Progenitor cell of endocrine pancreas (in vitro differentiated cells): ENCODE measurements at places on chromosomes 2 and 18.
A peak's percentile ranks its signal among the peaks of the same experiment; 100 is the strongest.

- DNase-seq = no peak
Observed at GRCh38 chr18:22189449-22190166, 20.2 kb downstream of the GATA6 start.

- no peak for DNase-seq
Observed at GRCh38 chr2:14039134-14039533, 593.4 kb upstream of the LRATD1 start.

GRCh38 chr2:18272148-18272494 lies 288.3 kb downstream of the RDH14 start:
- no peak for DNase-seq

DNA sequence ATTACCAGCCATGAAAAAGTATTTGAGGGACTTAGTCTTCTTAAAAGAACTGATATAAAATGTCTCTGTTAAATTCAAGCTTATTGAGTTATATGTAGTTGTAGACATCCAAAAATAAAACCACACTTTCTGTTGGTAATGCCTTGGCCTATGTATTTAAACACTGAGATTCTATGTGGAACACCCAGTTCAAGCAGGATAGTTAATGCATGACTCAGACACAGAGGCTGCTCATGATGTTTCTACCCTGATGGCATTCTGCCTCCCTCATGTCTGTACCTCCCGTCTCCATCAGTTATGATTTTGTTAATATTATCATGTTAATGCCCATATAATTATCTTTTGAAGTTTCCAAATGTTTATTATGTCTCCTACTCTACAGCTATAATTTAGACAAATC lies 164.5 kb downstream of the XIRP2 start:
- DNase-seq = no peak

DNA sequence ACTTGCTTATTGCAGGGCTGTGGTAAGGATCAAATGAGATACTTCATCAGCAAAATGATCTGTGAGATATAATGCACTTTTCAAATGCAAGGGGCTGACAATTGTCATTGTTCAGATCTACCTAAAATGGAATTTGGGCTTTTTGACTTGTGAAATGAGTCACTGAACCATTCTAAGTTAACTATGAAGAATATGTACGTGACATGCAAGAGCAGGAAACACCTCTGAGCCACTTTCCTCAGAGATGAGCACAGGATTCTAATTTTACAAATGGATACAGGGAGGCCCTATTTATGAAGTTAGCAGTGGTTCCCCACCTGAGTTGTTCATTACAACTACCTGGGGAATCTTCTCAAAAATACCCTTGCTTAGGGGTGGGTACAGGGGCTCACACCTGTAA lies 26.7 kb downstream of the CTLA4 start:
- DNase-seq = no peak

GRCh38 chr2:234138836-234139235 lies 88.3 kb downstream of the SPP2 start:
- DNase-seq = no peak

DNA sequence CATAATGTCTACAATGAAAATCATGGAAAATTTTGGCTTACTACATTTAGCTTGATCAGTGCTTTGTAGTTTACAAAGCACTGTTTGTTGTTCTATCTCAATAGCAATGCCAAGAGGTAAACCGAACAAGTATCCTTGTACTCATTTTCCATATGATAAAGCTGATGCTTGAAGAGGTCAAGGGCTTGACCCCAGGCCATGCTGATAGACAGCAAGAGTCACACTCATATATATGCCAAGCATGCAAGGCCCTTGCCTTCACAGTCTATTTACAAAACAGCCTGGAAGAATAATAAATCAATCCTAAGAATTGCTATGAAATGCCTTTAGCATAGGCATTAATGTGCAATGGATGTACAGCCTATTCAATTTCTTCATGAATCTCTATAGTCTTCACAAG lies 71.8 kb downstream of the SLC8A1 start:
- no peak for DNase-seq

DNA sequence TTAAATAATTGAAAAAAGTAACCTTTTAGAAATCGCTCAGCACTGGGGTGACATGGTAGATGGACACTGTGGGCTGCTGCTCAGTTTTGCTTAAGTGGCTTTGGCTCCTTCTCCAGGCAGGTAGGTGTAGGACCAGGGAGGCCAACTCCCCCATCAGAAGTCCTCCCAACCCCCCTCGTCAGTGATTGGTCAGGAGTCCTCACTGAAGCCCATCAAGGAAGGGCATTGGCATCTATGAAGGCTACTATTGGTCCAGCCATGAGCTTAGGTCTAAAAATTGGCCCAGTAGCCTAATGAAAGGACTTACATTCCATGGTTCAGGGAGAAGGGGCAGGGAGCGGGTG lies 34.7 kb downstream of the ST3GAL5 start:
- no peak for DNase-seq

DNA sequence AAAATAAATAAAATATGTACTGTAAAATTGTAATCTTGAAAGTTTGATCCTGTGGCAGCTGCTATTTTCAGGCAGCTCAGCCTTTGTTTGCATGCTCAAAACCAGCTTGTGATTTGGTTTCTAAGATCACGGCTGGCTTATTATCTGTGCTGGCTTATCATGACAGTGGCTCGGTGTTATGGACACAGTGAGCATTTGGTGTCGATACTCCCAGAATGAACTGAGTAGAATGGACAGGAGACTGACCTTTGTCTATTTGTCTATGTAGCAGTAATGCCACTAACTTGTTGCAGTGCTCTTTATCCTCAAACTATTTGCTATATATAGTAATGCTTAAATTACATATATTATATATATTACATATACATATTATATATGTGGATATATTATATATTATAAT lies 58.8 kb downstream of the NEDD4L start:
- no peak for DNase-seq

GRCh38 chr2:181430406-181431118 lies 26.6 kb upstream of the ITGA4 start:
- DNase-seq = no peak

DNA sequence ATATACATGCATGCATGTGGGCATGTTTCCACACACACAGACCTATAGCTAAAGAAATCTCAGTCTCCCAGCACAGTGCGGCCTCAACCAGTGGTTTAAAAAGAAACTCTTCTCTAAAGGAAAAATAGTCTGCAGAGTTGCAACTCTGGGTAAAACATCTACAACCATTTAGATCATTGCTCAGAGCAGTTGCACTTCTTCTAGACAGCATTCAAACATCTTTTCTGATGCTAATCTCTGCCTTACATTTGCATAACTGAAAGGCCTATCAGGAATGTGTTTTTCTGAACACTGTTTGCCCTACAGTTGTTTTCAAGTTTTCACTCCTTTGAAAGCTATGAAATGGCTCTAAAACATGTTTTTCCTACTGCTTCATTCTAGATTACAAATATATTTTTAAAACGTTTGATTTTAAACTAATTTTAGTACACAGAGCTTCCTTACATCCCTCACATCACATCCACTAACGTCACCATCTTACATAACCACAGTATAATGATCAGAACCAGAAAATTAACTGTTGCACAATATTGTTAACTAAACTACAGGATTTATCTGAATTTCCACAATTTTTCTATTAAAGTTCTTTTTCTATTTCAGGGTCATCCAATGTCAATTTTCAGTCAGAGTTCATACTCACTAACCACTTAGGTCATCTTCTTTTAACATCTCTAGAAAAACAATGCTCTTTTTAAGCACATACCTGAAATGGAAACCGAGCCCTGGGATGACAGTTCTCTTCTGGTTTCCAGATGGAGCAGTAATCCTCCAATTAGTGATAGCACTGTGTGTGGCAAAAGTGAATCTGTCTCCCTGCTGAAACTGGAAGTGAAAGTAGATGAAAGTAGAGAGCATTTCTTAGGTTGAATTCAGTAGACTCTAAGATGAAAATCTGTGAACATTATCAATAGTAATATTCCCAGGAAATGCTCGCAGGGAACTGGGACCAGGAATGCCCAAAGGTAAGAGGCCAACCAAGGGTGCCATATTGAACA lies 501.6 kb upstream of the GCFC2 start:
- no peak for DNase-seq

DNA sequence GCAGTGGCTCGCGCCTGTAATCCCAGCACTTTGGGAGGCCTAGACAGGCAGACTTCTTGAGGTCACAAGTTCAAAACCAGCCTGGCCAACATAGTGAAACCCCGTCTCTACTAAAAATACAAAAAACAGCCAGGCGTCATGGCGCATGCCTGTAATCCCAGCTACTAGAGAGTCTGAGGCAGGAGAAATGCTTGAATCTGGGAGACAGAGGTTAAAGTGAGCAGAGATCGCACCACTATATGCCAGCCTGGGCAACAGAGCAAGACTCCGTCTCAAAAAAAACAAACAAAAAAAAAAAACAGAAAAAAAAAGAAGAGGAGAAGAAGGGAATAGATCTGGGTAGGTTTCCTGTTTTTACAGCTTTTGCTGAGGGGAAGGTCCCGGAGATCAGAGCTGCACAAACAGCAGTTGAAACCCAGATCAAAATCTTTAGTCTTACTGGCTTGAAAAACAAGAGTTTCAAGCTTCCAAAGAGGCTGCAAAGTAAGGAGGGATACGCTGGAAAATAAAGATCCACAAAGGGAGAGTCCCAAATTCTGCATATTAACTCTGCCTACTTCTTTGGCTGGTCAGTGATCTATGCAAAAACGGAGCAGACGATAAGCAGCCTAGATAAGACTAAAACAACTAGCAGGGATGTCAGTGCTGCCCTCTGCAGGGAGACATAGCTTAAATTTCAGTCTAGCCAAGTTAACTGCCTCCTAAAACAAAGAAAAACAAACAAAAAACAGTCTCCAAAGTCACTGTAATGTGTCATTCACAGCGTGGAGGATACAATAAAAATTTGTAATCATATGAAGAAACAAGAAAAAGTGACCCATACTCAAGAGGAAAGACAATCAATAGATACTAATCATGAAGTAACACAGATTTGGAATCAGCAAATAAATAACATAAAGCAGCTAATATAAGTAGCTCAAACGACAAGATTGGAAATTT lies 74.1 kb downstream of the TLK1 start:
- DNase-seq = no peak

DNA sequence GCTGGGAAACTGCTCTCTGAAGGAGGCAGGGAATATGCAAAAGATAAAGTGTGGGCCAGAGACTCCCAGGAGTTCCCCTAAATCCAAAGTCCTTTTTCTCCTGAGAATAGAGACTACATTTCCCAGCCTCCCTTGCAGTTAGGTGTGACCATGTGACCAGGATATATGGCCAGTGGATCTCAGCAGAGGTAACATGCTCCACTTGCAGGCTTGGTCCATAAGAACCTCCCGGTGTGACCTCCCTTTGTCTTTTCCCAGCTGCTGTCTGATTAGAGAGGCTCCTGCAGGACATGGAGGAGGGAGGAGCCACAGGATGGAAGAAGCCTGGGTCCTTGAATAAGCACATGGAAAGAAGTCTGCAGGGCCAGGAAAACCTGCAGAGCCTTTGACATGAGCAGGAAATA lies 76.2 kb downstream of the TGFA start:
- DNase-seq = no peak

DNA sequence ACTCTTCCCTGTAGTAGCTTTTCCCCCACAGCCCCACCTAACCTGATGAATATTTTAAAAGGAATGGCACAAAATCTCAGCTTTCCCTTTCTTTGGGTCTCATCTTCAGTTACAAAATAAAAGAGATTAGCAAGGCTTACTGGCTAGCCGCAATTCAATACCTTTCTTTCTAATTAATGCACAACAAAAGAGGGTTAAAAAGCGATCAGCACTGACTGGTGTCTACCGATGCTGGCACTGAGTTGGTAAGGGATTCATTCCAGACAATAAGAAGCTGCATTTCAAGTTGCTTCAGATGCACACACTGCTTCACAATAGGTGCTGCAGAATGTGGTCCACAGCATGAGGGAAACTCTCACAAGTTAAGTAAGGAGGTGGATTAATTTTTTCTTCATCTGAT lies 41.9 kb downstream of the HDHD2 start:
- DNase-seq = no peak

DNA sequence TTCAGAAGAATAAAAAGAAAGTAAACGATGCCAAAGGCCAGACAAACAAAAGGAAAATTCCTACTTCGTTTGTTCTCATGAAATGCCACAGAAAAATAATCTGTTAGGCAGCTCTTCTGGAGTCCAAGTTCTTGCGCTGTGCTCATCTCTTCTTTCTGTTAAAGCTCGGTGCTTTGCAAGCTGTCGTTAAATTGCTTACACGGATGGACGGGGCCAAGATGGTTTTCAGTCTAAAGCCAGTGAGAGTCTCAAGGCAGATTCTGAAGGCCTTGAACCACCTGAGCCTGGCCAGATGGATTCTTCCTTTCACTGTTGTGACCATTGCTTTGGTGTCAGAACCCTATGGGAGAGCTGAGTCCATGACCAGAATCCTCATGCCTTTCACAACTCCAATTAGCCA lies 97.6 kb upstream of the RMDN2 start:
- no peak for DNase-seq

GRCh38 chr2:241007880-241008710 lies 9.7 kb downstream of the SNED1 start:
- DNase-seq = peak; percentile 5

DNA sequence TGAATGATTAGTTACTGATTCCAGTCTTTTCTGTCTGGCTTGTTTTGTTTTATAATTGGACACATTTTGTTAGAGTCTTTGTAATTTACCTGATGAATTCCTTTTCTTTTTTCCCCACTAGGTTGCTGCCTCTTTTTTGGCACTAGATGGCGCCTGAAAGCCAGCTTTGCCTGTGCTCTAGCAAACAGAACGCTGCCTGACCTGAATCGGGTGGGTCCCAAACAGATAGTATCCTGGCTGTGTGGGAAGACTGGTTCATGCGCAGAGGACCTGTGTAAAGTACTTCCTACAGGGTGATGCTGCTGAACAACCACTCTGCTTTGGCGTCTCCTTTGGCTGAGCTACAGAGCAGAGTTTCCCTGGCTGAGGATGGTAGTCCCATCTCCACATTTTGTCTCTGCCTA lies 288.2 kb downstream of the IKZF2 start:
- no peak for DNase-seq

- no peak for DNase-seq
Observed at GRCh38 chr18:41618147-41618546, 336.9 kb upstream of the PIK3C3 start.

DNA sequence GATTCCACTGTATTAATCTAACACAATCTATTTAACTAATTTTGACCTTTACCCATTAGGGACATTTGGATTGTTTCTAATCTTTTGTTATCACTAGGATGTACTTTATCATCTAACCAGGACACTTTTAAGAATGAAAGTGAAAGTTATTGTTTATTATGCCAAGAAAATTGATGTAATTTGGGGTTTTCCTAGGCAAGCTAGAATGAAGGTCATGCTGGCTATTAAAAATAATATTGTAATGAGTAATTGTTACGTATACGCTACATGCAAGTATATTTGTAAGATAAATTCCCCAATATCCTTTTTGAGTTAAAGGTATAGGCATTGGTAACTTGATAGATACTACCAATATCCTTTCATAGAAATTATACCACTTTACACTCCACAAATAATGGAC lies 74.6 kb downstream of the COL5A2 start:
- no peak for DNase-seq

GRCh38 chr2:29010946-29011345 lies 29.8 kb downstream of the TOGARAM2 start:
- no peak for DNase-seq
